Activated T-cell treated with anti-CD3 and anti-CD28 coated beads for 48 hours (primary cell): ENCODE measurements at places on chromosomes 2 and 18.

DNA sequence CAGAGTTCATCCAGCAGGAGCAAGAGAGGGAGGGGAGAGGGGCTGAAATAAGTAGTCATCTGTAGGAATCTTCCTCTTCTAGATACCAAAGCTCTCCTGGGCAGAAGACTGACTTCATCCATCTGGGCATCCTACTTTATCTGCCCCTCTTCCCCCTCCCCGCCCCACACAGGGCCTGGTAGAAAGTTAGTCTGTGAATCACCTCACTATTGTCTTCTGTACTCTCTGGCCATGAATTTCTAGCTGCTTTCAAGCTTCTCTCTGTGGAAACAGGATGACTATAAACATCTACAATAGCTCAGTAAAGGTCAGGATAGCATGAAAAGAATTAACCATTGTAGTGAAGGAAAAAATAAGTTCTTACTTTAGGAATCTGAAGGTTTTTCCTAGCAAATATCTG, 47.7 kb upstream of the RNU4ATAC start:
- DNase-seq, result no peak

GRCh38 chr2:12701786-12702167, 15.0 kb upstream of the TRIB2 start:
- DNase-seq, result no peak

- no peak for DNase-seq
Measured at GRCh38 chr2:108414256-108414876, 34.6 kb upstream of the GCC2 start.

- DNase-seq, result no peak
Measured at GRCh38 chr2:239692362-239692851, 291.6 kb upstream of the HDAC4 start.

DNA sequence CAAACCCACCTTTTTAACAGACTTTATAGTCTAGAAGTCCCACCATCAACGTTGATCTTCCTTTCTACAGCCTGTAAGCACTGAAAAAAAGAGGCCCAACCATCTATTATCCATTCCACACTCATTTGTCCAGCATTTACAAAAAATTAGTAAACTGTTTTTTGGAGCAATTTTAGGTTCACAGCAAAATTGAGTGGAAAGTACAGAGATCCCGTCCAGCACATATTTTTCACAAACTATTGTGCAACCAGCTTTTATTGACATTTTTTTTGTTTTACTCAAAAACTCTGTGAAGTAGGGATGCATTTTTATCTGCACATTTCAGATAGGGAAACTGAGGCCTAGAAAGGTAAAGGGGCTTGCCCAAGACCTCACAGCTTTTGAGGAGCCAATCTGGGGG, 68.6 kb downstream of the TNP1 start:
- no peak for DNase-seq

GRCh38 chr18:2981212-2981728, 31.7 kb downstream of the LPIN2 start:
- DNase-seq, result no peak

DNA sequence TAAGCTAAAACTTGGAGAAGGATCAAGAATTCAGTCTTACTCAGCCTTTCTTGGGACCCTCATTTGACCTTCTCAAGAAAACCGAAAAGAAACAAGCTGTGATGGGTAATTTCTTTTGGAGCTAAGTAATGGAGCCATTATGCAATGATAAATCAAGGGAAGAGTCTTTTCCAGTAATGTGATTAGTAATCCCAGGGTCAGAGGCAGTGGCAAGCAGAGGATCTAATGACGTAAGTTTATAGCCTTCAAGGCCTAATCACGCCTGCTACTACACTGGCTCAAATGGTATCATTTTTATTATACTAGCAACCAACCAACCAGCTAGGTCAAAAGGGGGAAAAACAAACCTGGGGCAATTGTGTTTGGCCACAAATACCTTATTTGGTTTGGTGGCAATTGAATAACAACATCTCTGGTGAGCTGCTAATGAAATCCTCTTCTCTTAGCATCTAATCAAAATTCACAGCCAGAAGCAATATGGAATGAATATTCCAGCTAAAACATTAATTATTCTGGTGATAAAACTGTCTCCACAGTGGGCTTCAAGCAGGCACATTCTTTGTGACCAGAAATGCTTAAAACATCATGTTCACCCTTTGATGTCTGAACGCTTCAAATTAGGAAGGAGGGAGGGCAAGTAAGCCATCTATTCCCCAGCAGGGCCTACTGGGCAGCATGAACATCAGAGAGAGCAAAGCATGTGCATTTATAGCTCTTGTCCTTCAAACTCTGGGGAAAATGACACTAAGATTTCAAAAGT, 114.9 kb upstream of the SULT1C3 start:
- no peak for DNase-seq

- no peak for DNase-seq
Measured at GRCh38 chr2:63861220-63861822, 19.6 kb downstream of the UGP2 start.
